ENCODE measurements at places on chromosomes 7 and 10.

DNA sequence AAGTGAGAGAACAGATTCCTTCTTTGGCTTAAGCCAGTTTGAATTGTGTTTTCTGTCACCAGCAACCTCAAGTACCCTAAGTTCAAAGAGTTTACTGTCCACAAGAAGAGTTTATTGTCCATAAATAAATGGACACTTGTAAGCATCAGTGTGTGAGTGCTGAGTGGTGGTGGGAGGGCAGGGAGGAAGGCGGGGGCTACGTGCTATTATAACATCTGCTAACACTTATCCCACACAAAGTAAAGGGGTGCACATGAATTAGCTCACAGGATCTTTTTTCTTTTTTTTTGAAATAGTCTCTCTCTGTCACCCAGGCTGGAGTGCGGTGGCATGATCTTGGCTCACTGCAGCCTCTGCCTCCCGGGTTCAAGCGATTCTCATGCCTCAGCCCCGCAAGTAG, 87.2 kb downstream of the MICALL2 start:
- DNase-seq: no peak

DNA sequence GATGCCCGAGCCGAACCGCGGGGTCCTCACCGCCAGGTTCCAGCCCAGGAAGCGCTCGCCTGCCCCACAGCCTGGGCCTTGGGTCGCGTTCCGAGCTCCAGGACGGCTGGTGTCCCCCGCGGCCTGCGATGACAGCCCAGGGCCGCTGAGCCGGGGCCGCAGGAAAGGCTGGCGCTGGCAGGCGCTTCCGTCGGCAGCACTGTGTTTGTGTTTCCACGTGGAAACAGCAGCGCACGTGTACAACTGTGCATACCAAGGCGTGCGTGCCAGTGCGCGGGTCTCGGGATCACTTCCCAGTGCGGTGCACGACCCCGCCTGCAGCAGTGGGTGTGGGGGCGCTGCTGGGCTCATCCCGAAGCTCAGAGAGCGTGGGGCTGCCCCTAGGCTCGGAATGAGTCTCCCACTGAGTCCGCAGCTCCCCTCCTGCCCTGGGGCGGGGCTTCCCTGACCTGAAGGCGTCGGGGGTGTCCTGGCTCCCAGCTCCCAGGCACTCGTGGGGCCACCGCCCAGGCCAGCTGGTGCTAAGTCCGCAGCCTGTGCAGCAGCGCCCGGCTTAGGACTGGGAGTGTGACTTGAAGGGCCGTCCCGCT, 17.2 kb downstream of the AP5Z1 start:
- DNase-seq: no peak

DNA sequence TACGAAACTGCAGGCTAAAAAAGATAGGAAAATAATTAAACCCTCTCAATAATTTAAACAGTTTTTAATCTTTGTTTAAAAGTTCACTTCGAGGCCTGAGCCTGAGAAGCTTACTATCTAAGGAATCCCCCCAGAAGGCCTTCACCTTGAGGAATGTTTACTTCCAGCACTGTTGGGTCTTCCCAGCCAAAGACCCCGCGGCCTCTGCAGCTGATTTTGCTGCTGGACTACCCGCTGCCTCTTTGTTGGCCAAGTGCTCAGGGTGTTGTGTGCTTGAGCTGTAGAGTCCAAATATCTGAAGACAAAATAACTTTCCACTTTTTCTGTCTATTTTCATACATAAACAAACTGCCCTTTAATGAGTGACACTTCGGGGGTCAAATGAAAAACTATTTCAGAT, 292.7 kb downstream of the GLRX3 start:
- no peak for DNase-seq

GRCh38 chr7:69684369-69685292, 86.4 kb downstream of the AUTS2 start:
- DNase-seq: no peak

DNA sequence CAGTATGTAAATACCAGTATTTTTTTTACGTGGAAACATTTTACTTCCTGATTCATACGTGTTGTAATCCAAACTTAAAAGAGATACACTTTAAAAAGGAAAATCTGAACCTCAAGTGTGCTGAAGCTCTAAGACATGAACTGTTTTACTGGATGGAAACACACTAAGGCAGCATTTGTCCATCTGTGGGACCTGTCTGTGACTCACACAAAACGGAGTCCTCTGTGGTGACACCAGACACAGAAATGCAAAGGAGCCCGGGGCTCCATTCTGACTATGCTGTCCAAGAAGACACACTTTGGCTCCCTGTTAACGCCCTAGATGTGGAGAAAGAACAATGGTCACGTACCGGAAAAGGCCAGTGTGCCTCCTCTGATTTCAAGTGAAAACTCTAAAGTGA, 23.9 kb downstream of the RNF133 start:
- DNase-seq: no peak

Data from NCI-H510A treated with DMSO at 0.1 percent for 48 hours (cell line).